ENCODE measurements at places on chromosomes 12 and 14.

- peak; percentile 43 for DNase-seq
These were observed 736 bp upstream of the PHLDA1 start for GRCh38 chr12:76032043-76032981.

DNA sequence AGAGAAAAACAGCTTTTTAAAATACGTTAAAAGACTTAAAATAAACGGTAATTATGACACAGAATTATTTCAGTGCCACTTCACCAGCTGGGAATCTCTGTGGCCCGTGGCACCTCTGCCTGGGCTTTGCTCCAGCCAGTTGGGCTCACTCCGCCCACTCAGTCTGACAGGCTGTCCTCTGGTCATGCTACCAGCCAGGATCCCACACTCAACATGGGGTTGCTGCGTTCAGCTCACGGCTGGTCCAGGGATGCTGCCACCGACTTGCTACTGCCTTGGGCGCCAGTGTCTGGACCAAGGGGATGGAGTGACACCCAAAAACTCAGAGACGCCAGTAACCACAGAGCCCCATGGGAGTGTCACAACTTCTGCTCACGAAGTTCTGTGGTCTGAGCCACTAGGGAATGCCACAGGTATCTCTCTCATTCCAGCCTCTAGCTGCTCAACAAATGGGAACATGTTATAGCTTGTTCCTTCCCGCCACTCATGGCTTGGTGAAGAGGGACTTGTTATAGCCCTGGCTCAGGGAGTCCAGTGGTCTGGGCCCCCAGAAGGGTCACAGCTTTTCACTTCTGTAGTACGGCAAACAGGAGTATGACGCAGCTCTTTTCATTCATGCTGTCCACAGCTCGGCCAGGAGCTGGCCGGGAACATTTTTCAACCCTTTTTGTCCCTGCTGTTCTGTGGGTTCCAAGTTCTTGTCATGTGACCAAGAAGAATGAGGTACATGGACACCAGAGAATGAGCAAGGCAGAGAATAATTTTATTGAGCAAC, 23.4 kb upstream of the ATXN7L3B start:
- no peak for DNase-seq

GRCh38 chr12:1840981-1841425, 20.6 kb downstream of the LRTM2 start:
- DNase-seq: no peak

DNA sequence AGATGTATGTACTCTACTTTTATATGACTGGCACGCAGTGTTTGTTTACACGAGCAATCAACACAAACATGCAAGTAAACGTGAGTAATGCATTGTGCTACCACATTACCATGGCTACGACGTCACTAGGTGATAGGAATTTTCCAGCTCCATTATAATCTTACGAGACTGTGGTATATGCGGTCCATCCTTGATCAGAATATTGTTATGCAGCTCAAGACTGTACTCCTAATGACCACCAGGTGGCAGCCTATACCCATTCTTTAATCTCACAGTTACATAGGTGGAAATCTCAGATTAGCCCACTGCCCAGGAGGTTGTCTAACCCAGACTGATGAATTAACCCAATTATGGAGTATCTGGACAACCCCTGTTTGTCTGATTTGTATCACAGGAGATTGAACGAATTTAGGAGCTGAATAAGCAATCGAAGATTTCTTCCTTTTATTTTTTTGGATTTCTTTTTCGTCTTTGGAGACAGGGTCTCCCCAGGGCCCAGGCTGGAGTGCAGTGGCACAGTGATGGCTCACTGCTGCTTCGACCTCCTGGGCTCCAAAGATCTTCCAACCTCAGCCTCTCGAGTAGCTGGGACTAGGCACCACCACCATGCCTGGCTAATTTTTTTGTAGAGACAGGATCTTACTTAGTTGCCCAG, 8.7 kb upstream of the TESPA1 start:
- DNase-seq: peak; percentile 72

GRCh38 chr14:71586131-71586897, 345.9 kb upstream of the RGS6 start:
- peak; percentile 65 for DNase-seq
